ENCODE measurements at places on chromosomes 7 and 10.
A peak's percentile ranks its signal among the peaks of the same experiment; 100 is the strongest.

GRCh38 chr10:14604181-14605142, 170.2 kb downstream of the FAM107B start:
- DNase-seq = peak; percentile 90

DNA sequence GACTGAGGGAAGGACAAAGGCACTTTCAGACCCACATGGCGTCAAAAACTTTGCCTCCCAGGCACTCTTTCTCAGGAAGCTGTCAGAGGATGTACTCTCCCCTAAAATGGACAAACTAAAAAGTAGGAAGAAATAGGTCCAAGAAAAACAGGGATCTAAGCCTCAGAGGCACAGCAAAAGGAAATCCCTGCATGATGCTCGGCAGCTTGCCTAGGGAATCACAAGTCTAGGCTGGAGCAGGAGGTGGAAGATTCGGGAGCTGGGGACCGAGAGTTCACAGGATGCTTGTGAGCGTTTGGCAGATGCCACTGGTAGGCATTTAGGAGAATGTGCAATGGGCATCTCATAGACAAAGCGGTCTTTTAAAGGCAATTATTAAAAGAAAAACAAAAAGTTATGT, 60.8 kb downstream of the ATXN7L1 start:
- no peak for DNase-seq

DNA sequence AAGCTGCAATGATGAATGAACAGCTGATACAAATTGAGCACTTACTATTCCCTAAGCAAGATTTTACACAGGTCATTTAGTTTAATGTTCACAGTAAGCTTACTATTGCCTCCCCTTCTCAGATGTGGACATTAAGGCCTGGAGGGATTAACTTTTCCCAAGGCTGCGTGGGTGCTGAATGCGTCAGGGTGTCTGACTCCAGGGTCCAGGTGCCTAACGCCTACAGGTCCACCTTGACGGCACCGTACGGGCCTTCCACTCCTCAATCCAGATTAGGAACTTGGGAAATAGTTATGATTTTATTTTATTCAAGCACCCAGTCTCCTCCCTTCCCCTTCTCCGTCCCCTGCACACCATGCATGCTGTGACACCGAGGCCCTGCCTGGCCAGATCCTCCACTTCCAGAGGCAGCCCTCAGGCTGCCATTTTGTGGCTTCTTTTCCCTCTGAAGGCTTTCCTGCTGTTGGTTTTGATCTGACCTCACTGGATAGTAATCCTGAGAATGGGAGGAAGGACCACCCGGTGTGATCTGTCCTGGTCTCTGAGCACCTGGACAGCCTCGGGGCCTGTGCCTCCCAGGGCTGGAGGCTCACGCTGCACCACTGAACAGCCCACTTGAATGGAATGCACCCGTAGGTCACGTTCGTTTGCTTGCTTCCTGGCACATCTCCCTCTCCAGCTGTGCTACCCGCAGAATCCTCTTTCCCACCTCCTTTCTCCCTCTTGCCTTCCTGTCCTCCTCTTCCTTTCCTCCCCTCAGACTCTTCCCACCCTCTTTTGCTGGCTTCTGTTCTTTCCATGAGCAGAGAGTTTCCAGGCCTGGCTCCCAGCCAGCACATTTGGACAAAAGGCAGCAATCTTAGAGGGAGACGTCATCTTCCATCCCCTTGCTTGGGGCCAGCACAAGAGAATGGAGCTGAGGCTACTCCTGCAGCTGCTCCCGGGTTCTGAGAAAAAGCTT, 14.4 kb downstream of the DENND2A start:
- DNase-seq = peak; percentile 99

DNA sequence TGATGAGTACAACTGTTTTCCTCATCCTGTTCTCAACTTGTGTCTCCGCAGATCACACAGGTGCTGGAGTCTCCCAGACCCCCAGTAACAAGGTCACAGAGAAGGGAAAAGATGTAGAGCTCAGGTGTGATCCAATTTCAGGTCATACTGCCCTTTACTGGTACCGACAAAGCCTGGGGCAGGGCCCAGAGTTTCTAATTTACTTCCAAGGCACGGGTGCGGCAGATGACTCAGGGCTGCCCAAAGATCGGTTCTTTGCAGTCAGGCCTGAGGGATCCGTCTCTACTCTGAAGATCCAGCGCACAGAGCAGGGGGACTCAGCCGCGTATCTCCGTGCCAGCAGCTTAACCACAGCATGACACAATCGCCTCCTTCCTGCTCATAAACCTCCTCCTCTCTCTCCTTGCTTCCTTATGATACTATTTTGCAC, 126.7 kb upstream of the PRSS58 start:
- no peak for DNase-seq

DNA sequence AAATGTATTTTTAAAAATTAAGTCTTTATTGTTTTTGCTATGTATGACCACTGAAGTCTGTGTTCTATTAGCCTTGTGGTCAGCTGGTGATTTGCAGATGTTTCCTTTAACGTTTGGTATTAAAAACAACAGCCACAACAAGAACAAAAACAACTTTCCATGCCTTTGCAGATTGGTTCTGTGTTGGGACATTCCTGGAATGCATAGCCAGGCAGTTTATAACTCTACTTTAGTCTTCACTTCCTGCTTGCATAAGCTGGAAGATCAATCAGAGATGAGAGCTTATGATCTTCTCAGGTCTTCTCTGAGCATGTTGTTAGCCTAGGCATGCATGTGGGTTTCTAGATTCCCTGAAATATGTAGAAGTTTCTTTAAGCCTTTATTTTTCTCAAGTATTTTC, 58.9 kb upstream of the SEMA3C start:
- no peak for DNase-seq

DNA sequence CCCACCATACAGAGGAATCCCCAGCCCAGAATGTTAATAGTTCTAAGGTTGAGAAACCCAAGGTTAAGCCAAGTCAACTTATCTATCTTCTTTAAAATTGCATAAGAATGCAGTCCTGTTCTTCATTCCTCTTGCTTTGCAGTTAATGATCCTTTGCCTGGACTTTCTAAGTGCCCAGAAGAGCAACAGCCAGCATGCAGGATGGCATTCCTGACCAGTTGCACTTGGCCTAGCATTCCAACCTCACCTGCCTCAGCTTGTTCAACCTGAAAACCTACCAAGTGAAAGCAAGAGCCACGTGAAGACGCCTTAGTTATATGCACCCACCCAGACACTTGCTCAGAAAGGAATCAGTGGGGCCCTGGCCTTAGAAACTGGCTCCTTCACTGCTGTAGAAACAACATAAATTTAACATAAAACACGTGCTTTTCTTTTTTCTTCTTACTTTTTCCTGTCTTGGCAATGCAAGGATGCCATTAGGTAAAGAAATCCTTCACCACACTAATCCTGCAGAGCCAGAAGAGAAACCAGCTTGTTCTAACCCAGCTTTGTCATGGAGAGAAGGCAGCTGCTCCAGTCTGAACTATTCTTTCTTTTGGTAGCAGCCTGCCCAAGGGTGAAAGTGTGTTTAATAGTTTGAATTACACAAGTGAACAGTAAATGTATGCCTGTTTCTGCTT, 25.0 kb downstream of the EGFR start:
- DNase-seq = no peak

DNA sequence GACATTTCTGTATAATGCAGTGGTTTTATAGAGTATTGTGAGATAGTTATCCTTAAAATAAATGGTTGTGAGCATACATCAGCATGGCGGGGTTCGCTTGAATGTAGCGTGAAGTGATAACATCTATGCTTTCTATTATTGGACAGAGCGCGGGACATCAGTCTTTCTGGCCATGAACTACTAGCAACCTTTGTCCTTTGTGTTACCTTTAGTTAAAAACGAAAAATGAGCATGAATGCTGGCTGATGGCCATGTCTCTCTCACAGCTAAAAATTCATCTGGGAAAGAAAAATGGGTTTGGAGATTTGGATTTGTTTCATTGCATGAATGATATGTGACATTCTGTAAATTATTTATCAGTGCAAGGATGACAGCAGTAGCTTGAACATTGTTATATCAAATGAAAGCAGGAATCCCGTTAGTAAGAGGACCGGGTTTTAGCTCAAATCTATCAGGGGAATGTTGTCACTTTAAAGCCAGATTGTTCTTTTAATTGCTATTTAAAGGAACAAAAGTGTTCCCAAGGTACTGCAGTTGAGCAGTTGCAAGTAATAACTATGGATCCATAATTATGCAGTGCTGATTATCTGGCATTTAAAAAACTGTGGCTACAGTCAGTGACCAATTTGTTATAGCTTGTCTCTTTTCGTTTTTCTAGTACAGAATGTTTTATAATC, 131.0 kb downstream of the KAT6B start:
- DNase-seq = no peak

DNA sequence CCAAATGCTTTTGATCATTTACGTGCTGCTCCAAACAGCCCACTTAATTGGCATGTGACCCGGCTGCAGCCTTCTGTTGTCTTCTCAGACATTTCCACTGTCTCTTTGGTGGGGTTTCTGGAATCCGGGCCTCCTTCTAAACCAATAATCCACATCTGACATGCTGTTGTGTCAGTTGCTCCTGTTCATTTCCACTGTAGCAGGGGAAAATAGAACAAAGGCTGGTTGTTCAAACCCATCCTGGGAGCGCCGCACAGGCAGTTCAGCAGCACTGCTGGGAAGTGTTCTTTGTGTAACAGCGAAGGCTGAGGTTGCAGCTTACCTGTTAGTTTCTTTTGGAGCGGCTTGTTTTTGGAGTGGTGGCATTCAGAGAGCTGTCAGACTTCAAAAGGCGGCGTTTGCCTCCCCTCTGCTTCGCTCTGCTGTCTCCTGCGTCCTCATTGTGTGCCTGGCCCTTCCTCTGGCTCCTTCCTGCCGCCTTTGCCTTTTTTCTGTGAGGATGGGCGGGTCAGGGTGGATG, 149.4 kb downstream of the SNX10 start:
- peak; percentile 30 for DNase-seq

- no peak for DNase-seq
Observed at GRCh38 chr7:100185726-100186125, 8.0 kb downstream of the STAG3 start.

DNA sequence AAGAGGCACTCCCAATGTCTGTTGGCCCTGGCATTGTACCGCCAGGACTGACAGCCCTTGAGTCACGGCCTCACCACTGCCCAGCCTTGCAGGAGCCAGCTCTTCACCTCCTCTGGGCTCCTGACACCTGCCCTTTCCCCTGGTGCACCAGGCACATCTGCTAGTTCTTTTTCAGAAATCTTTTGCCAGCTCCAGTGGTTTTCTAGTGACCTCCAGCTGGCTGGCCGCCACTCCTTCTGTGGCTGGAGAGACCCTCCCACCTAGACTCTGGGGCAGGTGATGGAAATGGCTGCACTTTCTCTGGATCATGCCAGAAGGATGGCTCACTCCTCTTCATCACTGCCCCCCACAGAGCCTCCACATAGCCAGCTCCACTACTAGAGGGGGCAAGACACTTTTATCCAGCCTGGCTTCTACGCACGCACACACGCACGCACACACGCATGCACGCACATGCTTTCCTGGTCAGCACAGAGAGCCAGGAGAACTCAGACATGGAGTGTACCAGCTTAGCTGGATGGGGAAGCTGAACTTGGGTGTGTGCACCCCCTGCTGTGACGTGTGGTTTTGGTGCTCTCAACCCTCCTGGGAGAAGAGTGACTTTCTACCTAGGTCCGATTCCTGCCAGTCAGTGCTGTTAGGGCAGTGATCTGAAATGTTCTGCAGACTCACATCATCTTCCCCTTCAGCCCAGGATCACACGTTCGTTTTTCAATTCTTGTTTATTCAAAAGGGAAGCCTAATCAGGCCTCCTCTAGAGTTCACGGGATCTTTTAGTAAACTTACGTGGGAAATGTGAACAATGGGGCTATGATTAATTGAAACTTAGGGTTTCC, 222.0 kb downstream of the PRPF18 start:
- DNase-seq = no peak

- no peak for DNase-seq
Observed at GRCh38 chr7:16170671-16171070, 250.7 kb downstream of the CRPPA start.

GRCh38 chr10:34667177-34667576, 147.9 kb downstream of the PARD3 start:
- DNase-seq = no peak

- DNase-seq = no peak
Observed at GRCh38 chr10:110848106-110848505, 23.6 kb upstream of the PDCD4 start.

DNA sequence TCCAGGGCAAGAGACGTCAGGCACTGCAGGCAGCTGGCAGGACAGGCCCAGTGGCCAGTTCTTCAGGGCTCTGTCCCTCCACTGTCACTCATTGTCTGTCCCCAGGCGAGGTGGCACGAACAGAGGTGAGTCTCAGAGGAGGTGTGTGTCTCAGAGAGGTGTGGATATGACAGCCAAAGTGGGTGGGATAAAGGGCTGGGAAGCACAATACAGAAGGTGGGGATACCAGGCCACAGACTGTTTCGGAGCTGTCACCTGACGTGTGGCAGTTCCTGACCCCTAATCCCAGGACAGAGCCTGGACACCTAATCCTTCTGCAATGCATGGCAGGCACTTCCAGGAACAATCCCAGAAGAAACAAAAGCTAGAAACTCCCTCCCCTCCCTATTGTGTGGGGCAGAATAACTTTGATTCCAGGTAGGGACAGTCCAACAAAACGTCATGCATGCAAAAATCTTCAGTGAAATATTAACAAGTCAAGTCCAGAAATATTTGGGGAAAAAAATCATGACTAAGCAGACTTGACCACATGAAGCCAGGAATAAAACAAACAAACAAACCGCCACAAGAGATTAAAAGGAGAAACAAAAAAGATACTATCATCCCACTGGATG, 11.6 kb downstream of the KLRG2 start:
- no peak for DNase-seq

- no peak for DNase-seq
Observed at GRCh38 chr7:32143301-32143700, 73.1 kb upstream of the PDE1C start.

DNA sequence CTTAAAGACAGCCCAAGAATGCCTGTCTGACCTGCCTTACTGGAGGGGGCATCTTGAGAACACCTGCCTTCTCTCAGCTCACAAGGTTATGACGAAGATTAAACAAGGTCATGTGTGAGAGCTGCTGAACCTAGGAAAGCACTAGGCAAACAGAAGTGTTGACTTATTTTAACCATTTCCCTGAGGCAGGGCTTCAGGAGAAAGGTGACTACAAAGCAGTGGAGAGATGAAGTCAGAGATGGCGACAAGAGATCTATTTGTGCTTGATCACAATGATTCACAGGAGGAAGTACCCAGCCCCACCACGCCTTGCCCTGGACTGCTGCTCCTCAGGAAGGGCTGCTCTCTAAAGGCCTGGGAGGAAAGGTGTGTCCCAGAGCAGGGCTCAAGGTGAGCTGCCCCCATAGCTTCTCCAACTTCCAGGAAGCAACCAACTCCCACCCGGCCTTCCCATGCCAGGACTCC, 27.8 kb downstream of the STN1 start:
- DNase-seq = no peak

DNA sequence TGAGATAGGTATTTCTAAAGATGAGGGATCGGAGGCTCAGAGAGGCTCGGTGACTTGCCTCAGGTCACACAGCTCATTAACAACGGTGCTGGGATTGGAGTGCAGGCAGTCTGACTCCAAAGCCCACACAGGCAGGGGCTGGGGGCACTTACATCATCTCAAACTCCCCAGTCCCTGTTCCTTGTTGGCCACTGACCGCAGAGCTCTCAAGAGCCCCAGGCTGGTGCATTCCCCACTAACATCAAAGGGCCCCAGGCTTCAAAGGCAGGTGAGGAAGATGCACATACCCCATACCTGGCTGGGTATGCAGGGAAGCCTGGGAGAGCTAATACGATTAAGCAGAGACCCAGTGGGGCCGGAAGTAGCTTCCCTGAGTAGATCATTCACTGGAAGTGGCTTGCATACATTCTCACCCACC, 13.7 kb upstream of the NODAL start:
- no peak for DNase-seq

- DNase-seq = no peak
Observed at GRCh38 chr7:12031638-12032037, 179.5 kb upstream of the TMEM106B start.

Data from lung (tissue), 17 donors.